Osteoblast (primary cell): ENCODE measurements at places on chromosomes 11 and 22.

GRCh38 chr11:36736103-36736502 is 138.1 kb upstream of the RAG2 start:
- DNase-seq, result no peak

- DNase-seq, result no peak
Measured at GRCh38 chr11:83819931-83820549, 533.9 kb upstream of the CCDC90B start.

GRCh38 chr11:73662445-73663157 is 16.2 kb downstream of the PLEKHB1 start:
- DNase-seq, result peak; percentile 73

GRCh38 chr11:24043842-24044241 is 453.0 kb upstream of the LUZP2 start:
- DNase-seq, result no peak

DNA sequence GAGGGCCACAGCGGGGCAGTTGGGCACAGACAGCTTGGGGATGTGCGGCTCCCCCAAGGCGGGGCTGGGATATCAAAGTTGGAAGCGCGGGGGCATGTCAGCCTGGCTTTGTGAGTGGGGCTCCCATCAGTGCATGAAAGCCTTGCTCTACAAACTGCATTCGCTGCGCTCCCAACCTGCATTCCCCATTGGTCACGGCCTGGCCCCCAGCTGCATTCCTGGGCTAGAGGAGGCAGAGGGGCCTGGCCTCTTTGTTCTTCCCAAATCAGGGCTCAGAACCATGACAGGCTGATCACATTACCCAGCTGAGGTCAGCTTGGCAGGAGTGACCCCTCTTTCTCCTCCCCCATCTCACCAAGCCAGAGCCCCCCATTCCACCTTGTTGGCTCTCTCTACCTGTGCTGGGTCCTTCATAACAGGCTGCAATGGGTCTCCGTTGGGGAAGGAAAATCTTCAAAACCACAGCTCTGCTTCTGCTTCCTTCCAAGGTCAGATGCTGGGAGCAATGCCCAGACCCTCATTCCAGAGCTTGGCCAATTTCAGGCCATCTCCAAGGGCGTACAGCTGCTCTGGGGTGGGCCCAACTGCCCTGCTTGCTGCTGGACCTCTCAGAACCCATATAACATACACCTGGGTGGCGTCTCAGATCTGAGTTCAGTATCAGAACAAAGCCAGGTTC is 38.7 kb upstream of the CDON start:
- DNase-seq, result no peak

DNA sequence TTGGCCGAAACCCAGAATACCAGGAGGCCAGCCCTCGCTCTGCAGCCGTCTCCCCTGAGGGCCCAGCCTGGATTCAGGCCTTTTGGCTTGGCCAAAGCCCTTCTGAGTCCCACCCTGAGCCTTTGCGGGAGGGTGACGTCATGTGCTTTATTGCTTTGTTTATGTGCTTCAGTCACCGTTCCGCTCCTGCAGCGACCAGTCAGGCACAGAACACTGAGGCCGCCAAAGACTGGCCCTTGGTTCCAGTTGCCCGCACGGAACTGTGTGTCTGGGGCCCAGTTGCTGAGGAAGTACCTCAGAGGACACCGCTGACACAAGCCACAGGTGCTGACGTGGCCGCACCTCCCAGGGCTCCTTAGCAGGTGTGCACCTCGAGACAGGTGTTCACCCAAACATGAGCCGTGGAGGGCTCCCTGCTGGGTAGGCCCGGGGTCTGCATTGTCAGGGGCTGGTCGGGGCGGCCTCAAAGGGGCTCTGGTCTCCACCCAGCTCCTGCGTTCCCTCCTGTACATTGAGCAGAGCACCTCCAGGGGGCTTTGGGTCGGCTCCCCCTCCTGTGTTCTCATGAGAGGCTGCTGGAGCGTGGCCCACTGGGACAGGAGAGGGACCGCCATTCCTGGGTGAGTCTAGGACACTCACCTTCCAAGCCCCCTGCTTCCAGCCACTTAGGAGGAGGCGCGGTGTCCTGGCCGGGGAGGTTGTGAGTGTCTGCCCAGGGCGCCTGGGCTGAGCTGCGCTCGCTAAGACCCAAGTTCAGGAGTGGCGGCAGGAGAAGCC is 376.8 kb downstream of the TBC1D22A start:
- DNase-seq, result no peak
